ENCODE measurements at places on chromosomes 1 and 21.

DNA sequence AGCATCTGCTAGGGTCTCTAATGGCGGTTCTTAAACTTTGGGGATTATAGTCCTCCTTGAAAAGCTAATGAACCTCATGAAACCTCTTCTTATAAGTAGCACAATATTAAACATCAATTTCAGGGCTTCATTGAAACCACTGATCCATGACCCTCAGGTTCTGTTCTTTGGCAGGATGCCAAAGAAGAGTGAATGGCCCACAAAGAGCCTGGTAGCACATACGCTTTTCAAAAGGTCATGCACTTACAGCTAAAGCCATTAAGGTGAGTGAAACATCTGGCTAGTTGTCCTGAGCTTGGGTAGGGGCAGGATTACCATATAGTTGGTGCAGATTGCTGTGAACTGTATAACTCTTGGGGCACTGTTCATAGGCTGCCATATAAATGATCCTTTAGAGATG lies 42.3 kb downstream of the MDM4 start:
- DNase-seq, result no peak

DNA sequence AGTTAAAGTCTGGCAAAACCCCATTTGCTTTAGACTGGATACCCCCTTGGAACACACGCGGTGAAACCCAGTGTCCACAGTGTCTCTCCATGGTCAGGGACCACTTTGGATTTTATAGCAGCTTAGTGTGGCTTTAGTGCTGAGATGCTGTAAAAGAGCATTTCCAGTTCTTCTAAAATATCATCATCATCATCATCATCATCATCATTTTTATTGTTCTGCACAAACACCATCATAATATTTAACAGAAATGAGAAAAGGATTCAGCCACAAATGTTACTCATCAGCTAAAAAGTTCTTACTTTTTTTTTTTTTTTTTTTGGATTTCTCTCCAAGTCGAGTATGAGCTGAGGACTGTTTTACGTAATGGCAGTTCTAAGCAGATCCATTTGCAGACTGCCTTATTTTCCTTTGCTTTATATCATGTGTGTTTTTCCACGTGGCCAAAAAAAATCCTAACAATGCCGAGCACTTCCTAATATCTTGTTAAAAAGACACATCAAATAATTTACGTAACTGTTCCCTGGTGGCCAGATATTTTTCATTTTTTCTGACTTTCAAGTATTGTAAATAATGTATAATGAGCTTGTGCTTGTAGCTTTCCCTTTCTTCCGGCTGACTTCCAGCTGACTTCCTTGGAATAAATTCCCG lies 62.8 kb downstream of the EVA1C start:
- DNase-seq, result peak; percentile 60

- peak; percentile 96 for DNase-seq
These were observed 80.6 kb upstream of the SLFNL1 start for GRCh38 chr1:41101950-41102607.

- peak; percentile 93 for DNase-seq
These were observed 471.4 kb downstream of the PTBP2 start for GRCh38 chr1:97192872-97193572.

- DNase-seq, result no peak
These were observed 243.9 kb downstream of the FOXD2 start for GRCh38 chr1:47681735-47682134.

DNA sequence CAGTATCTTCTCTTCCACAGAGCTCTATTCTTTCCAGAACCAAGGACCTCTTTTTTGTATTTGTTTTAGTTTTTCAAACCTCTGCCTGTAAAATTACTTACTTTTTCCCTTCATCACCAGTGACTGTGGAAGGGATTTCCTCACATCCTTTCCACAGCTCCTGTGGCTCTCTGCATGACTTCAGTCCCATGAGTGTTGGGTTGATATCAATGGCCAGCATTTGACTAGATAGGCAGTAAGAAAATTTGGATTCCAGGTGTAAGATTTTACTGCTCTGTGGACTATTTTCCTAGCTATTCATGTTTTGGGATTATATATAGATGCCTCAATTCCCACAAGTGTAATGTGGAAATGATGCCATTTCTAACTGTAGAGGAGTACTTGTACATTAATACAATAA lies 171.5 kb upstream of the PTBP2 start:
- DNase-seq, result no peak

GRCh38 chr1:154735061-154735803 lies 127.2 kb upstream of the ADAR start:
- DNase-seq, result no peak

GRCh38 chr1:33473900-33474299 lies 1.5 kb downstream of the ZSCAN20 start:
- DNase-seq, result no peak

- DNase-seq, result no peak
These were observed 41.9 kb upstream of the ELAVL4 start for GRCh38 chr1:50066806-50067205.

- DNase-seq, result no peak
These were observed 69.8 kb upstream of the PGBD5 start for GRCh38 chr1:230495891-230496385.

- no peak for DNase-seq
These were observed 69.9 kb downstream of the RRAGC start for GRCh38 chr1:38789498-38790169.

GRCh38 chr1:110912784-110913183 lies 39.8 kb downstream of the CD53 start:
- no peak for DNase-seq

DNA sequence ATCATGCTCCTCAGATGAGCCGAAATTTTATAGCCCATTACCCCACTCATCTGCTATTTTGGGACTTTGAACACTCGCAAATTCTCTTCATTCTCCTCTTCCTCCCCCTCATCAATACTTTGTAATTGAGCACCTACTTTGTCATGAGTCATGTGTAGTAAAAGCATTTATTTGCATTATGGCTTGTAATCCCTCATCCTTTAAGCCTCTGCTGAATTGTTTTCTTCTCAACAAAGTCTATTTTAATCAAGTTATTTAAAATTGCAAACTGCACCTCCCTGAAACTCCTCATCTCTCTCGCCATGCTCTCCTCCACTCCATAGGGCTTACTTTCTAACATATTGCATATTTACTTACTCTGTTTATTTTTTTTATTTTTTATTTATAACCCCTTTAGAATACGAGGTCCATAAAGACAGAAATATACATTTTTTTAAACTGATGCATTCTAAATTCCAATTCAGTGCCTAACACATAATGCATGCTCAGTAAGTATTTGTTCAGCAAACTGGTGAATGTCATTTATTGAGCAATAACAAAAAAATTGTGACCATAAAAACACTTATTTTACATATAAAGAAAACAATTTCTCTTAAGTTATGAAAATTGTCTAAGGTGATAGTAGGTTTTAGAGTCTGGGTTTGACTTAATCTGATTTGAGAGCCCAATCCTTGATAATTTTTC lies 161.7 kb downstream of the FASLG start:
- peak; percentile 46 for DNase-seq

- peak; percentile 29 for DNase-seq
These were observed 95.6 kb downstream of the ZNF644 start for GRCh38 chr1:90925928-90926869.

DNA sequence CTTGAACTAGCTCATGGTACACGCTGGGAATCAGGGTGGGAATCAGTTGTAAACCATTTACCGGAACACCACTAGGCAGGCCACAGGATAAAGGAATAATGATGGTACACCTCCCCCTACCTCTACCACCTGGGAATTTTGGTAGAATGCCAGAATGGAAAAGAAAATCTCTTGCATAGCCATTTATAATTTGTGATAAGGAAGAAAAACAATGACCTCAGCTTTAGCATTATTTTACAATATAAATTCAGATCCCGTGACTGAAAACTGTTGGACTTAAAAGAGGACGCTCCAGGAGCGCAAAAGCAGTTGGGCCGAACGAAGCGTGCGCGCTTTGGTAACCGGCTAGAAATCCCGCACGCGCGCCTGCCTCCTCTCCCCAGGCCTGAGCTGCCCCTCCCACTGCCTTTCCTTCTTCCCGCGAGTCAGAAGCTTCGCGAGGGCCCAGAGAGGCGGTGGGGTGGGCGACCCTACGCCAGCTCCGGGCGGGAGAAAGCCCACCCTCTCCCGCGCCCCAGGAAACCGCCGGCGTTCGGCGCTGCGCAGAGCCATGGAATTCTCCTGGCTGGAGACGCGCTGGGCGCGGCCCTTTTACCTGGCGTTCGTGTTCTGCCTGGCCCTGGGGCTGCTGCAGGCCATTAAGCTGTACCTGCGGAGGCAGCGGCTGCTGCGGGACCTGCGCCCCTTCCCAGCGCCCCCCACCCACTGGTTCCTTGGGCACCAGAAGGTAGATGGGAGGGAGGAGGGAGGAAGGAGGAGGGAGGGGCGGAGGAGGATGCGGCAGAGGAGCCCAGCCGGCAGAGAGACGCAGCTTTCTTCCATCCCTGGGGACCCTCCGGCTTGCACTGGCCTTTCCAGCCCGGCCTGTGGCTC lies at the start of gene CYP4X1:
CYP4X1 (plus strand) TSS at position 402 of the 873 bp plus-strand sequence; CDS start at position 551, 149 bp downstream.
- DNase-seq, result no peak

- no peak for DNase-seq
These were observed 39.5 kb upstream of the RGS1 start for GRCh38 chr1:192535916-192536664.

- no peak for DNase-seq
These were observed 1.9 kb downstream of the ARHGEF11 start for GRCh38 chr1:157043685-157044084.

DNA sequence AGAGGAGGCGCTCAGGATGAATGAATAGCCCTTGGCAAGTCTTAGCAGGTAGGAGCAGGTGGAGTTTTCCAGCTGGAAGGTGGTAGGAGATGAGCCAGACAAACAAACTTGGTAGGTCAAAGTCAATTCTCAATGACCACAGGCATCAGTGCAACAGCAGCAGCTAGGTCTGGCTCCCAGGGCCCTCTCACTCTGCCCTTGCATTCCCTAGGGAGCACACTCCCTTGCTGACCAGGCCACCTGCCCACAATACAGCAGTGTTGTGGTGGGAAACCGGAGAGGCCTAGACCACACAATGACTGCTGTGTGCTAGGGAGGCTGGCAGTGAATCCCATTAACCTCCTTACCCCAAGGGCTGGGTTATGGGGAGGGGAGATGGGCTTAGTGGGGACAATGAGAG lies 13.0 kb upstream of the PAQR6 start:
- DNase-seq, result no peak

DNA sequence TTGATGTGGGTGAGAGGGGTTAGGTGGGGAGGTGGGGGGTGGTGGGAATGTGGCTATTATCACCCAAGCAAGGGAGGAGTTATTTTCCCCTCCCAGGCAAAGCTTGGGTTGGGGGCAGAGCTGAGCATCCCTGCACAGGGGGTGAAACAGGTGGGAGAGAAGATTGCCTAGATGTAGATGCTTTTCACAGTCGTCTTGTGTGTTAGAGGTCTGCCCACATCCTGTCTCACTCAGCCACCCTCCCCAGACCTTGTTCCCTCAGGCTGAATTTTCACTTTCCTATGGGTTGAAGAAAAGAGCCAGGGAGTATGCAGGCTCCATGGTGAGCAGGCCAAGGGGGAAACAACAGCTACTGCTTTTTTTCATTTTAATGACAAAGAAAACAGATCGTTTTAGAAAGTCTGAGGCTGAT lies 223.5 kb downstream of the KIF26B start:
- DNase-seq, result no peak

- DNase-seq, result peak; percentile 19
These were observed 280.2 kb downstream of the PTGER3 start for GRCh38 chr1:70767377-70767776.

GRCh38 chr1:112727716-112728115 lies 12.6 kb upstream of the PPM1J start:
- DNase-seq, result no peak

DNA sequence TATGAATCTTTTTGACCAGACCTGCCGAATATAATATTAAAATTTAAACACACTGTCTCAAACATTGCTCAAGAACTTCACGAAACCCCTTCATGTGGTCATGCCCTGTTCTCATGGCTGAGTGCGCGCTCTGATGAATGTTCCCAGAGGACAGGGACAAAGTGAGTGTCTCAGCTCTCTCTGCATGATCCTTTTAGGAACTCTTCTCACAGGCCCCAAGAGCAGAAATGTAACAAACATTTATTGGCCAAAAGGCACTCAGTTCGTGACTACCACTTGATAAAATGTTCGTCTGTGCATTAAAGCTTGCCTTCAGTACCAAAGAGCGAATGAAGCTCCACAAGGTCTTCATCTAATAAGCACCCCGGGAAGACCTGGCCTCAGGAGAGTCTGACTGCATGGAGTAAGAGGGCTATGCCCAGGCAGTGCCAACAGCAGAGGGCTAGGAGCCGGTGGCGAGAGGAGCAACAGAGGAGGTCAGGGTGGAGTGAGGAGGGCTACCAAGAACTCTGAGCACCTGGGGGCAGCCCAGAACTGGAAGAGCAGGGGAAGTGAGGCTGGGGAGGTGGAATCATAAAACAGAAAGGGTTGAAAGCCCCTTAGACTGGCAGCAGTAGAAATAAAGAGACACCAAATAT lies 171.1 kb downstream of the RHOU start:
- DNase-seq, result no peak

DNA sequence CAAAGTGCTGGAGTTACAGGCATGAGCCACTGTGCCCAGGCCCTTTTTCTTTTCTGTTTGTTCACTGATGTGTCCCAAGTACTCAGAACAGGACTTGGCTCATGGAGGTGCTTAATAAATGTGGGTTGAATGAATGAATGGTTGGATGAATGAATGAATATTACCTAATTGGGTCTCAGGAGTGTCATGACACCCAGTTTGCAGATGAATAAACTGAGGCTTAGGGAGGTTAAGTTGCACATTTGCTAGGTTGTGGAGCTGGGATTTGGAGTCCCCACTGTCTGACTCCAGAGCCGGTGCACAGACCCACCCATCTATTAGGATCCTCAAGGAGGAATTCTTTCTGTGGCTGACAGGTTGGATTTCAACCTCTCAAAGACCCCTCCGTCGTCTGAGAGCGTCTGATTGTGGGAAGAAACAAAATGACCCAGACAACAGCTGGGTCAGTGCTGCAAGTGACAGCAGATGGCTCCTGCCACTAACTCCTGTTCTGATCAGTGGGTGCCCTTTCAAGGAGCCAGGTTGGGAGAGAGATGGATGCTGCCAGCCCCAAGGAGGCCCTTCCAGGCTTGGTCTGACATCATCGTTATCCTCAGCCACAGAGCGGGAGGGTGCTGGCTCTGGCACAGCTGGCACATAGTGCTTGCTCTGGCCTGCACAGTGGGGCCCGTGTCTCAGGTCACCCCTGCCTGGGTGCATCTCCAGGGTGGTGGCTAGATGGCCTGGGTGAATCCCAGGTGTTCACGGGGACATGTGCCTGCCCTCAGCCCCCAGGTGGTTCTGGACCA lies 24.2 kb downstream of the ARHGEF10L start:
- DNase-seq, result no peak

GRCh38 chr21:27513016-27513415 lies 546.1 kb upstream of the ADAMTS5 start:
- no peak for DNase-seq
